ENCODE measurements at places on chromosomes 6 and 20. TPM values are rescaled to one million over a fixed set of nuclear protein-coding genes. Genes with fewer than 3 reads are reported as not detected.

GRCh38 chr6:62324834-62325233 is 38.8 kb upstream of the KHDRBS2 start:
- no peak for DNase-seq

Gene SGK2
- polyA plus RNA-seq, result 38.9 TPM

Gene TFAP2C
- 1.4 TPM for polyA plus RNA-seq

Gene ADIG
- not detected for polyA plus RNA-seq

Gene MYB
- 5.2 TPM for polyA plus RNA-seq

DNA sequence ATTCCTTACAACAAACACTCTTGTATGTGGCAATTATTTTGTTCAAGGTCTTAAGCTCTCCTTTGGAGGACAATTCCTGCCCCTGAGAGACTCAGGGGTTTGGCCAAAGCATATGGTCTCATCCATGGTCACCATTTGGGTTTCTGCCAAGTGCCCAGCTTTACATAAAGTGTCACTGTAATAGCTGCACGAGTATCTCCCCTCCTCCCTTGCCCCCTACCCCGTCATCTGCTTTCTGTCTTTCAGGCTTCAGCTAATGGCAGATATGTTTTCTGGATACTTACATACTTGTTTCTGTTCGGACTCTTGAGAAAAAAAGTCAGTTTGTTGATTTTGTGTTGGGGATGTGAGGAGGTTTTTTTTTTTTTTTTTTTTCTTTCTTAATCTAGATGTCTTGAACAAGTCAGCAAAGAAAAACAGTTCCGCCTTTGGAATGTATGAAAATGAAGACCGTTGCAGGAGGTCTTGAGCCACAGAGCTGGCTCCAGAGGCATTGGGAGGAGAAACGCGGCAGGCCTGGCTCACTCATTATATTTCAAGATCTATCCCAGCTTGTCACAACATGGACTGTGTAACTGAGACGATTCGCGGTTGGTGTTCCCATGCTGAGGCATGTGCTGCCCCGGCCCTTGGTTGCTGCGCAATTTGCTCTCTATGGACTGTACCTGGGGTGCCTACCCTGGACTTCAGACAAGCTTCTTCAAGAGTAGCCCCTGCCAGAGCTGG is 32.6 kb upstream of the STX16 start:
- no peak for DNase-seq

DNA sequence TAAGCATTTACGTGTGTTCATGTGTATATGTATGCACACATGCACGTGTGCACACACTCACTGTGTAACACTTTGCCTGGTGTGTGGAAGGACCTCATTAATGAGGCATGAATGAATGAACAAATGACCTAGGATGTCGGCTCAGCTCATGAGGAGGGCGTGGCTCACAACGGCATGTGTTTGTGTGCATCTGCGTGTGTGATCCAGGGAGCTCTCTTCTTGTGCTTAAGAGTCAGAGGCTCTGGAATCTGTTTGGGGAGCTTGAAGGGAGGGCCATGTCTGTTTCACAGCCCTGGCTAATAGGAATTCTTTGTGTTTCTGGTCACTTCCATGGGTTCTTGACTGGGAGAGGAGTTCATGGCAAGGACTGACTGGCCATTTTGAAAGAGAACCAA is 32.7 kb downstream of the TOX2 start:
- no peak for DNase-seq

- DNase-seq, result peak; percentile 44
Observed at GRCh38 chr20:63176034-63176426, 39.9 kb downstream of the YTHDF1 start.

GRCh38 chr6:87826424-87826823 is 124.4 kb upstream of the AKIRIN2 start:
- no peak for DNase-seq
